Ecto neural progenitor cell (in vitro differentiated cells): ENCODE measurements at places on chromosomes 7 and 10.

DNA sequence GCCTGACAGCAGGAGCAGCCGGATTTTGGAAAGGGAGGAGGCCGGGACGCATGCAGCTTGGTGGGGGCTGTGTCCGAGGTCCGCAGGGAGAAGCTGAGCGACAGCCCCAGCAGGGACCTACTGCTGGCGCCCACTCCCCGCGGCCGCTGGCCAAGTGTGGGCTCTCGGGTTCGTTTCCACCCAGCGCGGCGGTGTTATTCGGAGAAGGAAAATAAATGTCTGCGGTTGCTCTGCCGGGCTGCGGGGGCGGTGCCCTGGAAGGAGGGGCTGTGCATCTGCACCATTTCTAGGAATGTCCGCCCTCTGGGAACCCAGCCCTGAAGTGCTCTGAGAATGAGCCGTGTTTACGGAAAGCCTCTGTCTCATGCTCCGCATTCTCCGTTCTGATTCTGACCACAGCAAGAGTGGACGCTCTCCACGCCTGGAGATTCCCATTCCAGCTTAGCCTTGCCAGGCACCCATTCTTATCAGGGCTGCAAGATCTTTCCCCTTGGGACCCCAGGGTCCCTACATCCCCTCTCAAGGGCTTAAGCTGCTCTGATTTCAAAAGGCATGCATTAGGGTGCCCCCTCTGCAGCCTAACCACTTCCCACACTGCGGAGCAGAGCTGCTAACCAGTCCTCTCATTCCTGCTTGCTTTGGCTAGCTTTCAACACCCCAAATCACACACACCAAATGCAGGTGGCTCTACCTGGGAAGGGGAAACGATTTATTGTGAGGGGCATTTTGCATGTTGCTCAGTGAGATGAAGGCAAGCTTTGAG is 256.6 kb upstream of the GLI3 start:
- peak; percentile 79 for DNase-seq

- no peak for DNase-seq
Observed at GRCh38 chr7:27424231-27424630, 181.6 kb downstream of the EVX1 start.

DNA sequence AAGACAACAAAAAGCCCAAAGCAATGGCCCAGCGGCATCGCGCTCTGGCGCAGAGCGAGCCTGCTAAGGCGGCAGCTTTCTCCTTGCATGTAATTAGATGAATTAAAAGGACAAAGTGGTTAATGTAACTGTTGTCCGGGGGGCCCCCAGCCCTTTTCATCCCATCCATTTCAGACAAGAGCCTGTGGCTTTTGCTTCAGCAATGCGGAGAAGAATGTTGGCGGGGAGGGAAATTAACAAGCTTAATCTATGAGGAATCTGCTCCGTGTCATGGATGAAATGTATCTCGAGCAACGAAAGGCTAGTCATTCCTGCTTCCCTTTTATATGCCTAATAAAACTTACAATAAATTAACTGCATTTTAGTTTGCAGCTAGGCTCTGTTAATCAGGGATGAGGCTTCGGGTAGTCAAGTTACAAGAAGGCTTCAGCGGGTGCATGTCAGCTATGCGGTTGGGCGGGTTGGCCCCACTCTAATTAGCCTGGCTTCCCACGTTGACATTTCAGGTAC is 203.3 kb downstream of the BUB3 start:
- DNase-seq: peak; percentile 61

DNA sequence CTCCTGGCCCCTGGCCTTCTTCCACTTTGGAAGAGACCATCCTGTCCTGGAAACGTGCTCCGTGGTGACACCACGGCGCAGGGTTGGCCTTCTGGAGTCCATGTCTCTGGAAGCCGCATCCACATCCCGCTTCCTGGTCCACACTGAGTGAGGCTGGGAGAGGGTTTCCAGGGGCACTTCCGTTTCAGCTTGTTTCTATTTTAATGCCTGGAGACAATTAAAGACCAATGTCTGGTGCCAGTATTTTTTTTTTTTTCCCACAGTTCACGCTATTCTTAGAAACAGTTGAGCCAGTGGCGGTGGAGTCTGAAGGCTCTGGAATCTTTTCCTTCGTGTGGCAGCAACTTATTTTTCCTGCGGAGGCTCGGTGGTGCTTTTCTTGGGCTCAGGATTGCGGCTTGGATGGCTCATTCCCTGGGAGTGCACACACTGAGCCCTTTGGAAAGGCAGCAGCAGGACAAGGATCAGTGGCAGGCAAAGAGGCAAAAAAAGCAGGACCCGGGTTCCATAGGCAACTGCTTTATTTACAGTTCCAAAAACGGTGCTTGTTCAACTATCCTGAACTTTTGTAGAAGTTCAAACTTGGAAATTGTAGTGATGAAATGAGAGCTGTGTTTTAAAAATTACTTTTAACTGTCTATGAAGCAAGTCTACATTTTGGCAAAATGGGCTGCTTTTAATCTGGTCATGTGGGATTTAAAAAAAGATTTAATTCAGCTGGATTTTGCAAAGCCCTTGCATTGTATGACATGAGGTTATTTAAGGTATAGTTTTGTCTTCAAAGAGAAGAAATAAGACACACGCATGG is 202.8 kb downstream of the BAMBI start:
- no peak for DNase-seq

DNA sequence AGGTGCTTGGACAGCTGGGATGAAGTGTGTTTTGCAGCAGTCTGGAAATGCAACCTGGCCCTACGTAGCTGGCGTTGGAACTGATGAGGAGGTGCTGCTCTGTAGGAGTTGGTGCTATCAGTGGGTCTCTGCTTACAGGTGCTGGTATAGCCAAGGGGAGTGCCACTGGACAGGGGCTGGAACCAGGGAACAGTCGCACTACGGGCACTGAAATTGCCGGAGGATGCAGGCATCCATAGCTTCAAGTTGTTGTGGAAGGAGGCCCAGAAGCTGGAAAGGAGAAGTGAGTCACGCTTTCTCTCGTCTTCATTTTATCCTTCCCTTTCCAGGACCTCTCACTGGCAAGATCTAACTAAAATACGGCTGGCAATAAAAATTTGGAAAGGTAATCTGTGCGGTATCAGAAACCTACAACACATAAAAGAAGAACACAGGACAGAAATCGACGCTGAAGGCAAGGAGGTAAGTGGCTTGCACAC is 25.8 kb downstream of the MACC1 start:
- no peak for DNase-seq

- DNase-seq: no peak
Observed at GRCh38 chr10:126732868-126733267, 62.4 kb upstream of the C10orf90 start.

GRCh38 chr7:33932221-33932620 is 26.9 kb downstream of the BMPER start:
- no peak for DNase-seq

DNA sequence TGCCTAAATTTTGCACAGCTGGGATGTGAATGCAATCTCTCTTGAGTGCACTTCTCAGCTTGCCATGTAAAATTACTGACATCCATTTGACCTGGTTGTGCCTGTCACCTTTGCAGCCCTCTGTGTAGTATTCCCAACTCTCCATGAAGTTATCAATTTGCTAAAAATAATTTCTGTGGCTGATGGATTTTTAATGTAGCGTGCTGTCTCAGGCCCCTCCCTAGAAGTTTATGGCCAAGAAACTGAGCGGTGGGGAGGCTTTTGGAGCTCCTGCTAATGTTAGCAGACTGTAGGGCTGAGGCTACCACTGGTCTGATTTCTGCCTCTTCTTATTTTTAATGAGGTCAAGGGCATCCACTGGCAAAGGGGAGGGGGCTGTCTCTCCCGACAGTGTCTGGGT is 577.0 kb upstream of the DPP6 start:
- DNase-seq: no peak

DNA sequence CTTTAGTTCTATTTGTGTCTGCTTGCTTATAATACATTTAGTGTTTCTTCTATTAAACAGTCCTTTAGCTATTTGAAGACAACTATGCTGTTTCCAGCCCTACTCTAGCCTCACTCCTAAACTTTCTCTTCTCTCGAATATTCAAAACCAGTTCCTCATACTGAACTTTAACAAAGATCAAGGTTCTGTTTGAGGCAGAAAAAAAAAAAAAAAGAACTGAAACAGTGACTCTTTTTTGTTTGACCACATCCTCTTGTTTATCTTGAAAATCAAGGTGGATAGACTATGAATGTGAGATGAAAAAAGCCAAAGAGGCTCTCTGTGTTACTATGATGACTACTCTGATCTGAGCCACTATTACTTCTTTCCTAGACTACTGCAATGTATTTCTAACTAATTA is 154.3 kb downstream of the ZNF365 start:
- DNase-seq: no peak

DNA sequence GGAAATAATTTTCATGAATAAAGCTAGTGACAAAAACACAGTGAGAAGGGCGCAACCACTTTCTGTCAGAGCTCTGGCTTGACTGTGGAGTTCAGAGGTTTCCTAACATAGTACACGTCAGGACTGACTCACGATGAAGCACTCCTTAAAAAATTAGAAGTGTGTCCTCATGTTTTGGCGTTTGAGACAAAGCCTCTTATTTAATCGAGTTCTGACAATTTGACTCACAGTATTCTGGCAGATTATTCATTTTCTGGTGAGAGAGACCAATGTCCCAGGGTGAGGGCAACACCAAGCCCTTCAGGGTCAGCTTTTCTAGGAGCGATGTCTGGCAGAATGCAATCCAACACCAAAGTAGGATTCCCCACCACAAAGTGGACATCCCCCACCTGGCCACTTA is 108.7 kb downstream of the DIP2C start:
- DNase-seq: no peak

DNA sequence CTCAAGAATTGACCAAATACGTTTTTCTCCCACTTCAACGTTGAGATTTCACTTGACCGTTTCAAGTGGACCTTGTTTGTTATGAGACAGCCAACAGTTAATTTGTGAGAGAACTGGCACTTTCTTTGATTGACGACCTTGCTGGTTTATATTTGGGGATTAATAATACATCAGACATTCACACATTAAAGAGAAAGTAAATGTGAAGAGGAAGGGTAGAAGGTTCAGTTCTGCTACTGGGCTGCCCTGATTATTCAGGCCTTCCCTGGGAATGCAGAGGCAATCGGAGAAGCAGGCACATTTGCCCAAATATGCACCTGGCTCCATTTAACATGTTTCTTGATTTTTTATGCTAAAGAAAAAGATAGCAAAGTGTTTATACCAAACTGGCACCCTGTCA is 114.1 kb downstream of the POU6F2 start:
- DNase-seq: no peak

DNA sequence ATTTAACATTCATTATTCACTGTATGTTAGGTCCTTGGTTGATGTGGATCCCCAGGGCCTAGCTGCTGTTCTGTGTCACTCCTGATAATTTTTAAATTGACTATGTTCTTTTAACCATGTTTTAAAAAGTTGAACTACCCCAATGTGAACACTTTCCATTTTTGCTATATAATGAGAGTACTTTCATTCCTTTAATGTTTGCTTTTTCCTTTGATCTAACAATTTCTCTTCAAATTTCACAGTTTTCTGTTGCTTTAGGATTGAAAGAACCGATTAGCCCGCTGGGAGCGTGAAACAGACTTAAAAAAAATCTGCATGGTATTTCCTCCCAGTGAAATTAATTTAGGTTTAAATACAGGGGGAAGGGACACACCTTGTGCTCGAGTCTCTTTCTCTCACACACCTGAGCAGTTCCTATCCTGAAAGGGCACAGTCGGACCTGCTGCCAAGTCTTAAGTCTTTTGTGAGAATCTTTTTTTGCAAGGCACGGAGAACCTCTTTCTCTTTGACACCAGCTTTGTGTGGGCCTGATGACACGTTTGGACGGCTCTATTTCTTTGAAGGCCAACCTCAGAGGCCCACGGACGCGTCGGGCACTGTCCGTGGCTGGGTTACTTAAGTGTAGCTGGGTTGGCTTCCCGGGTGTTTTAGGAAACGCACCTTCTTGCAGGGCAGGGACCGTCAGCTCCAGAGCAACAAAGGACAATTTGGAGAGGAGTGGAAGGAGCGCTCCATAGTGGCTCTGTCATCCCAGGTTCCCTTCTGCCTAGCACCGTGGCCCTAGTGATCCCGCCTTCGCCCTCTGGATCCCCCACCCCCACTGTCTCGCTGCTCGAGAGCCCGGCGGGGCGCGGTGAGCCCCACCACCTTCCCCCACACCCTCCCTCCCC is 1.0 kb upstream of the CHN2 start:
- DNase-seq: no peak

DNA sequence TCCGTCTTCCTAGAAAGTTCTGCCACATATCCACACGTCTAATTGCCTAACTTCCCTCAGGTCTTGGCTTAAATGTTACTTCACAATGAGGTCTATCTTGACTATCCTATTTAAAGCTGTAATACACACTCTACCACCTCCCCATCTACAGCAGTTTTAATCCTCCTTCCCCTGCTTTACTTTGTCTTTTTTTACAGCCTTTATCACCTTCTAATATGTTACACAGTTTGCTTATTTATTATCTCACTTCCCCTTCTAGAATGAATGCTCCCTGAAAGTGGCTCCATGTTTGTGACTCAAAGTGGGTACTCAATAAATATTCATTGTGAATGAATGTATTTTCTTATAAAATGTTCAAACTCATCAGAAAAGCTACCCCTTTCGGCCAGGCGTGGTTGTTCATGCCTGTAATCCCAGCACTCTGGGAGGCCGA is 13.6 kb upstream of the MICU1 start:
- DNase-seq: no peak

GRCh38 chr10:108443636-108444035 is 1279.1 kb upstream of the SORCS1 start:
- DNase-seq: no peak

GRCh38 chr7:52323202-52323746 is 712.2 kb upstream of the POM121L12 start:
- DNase-seq: no peak

GRCh38 chr7:106736508-106737201 is 75.7 kb upstream of the CCDC71L start:
- no peak for DNase-seq

- DNase-seq: no peak
Observed at GRCh38 chr7:137354396-137354795, 10.9 kb upstream of the PTN start.
